Stimulated activated CD4-positive, alpha-beta T cell treated with anti-CD3 and anti-CD28 coated beads, Interleukin-12 subunit alpha, Interleukin-12 subunit beta, amount 100 ng/mL, for 24 hours (primary cell): ENCODE measurements at places on chromosomes 1 and 21.

- no peak for DNase-seq
Measured at GRCh38 chr1:78493451-78493850, 2.7 kb downstream of the PTGFR start.

GRCh38 chr1:151859891-151860293 is 6.4 kb upstream of the THEM5 start:
- no peak for DNase-seq

- no peak for DNase-seq
Measured at GRCh38 chr21:38037416-38037815, 121.2 kb upstream of the KCNJ6 start.

- no peak for DNase-seq
Measured at GRCh38 chr1:2279210-2279639, 51.1 kb downstream of the SKI start.

DNA sequence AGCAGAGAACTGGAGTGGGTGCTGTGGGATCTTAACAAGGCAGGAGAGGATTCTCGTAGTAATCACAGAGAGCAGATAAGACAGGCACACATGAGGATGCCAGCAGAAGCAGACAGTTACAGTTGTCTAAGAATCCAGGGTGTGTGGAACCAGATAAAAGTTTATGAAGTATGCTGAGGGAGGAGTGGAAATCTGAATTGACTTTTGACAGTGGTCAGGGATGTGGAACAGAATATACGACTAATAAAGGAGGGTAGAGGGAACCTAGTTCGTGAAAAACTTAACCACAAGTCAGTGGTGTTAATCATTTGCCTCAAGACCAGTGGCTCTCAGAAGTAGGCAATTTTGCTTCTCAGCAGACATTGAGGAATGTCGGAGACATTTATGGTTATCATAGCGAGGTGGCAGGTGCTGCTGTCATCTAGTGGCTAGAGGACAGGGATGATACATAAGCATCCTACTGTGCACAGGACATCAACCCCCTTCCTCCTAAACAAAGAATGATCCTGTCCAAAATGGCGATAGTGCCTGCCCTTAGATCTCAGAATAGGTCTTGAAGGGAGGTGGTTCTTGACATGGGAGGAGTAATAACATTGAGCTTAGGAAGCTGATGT is 3.0 kb downstream of the LRRC8D start:
- DNase-seq = no peak

DNA sequence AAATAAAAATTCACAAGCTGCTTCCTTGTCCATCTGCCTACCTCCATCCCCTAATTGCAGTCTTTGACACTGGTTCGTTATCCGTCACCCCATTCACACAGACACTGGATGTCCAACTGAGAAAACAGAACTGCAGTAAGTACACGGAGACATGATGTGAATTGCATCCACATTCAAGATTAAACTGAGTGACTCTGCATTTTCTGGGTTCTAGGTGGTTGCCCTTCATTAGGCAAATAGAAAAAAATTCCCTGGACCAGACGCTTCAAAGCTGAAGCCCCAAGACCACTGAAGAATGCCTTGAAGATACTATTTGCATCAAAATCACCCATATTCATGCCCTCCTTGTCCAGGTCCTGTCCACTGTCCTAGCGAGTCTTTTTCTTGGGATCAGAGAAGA is 7.9 kb upstream of the ALG6 start:
- no peak for DNase-seq

- no peak for DNase-seq
Measured at GRCh38 chr1:30738040-30738714, 14.8 kb upstream of the MATN1 start.

GRCh38 chr1:38336961-38337360 is 290.4 kb upstream of the POU3F1 start:
- DNase-seq = no peak

GRCh38 chr1:7534061-7534825 is 236.9 kb upstream of the VAMP3 start:
- DNase-seq = no peak

DNA sequence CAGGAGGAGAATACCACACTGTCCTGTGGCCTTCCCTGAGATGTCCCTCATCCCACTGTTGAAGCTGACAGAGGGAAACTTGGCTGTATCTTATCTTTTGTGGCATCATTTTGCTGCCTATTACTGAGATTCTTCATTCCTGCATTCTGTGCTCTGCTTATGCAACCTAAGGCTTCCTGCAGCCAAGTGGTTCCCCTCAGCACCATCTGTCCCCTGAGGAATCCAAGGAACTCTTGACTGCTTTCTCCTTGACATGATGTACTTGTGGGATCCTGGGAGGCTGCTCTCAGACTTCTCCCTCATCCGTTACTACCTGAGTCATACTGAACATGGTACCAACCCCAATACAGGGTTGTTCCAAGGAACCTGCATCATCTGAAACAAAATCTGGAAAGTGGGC is 21.1 kb upstream of the RIMKLA start:
- no peak for DNase-seq

DNA sequence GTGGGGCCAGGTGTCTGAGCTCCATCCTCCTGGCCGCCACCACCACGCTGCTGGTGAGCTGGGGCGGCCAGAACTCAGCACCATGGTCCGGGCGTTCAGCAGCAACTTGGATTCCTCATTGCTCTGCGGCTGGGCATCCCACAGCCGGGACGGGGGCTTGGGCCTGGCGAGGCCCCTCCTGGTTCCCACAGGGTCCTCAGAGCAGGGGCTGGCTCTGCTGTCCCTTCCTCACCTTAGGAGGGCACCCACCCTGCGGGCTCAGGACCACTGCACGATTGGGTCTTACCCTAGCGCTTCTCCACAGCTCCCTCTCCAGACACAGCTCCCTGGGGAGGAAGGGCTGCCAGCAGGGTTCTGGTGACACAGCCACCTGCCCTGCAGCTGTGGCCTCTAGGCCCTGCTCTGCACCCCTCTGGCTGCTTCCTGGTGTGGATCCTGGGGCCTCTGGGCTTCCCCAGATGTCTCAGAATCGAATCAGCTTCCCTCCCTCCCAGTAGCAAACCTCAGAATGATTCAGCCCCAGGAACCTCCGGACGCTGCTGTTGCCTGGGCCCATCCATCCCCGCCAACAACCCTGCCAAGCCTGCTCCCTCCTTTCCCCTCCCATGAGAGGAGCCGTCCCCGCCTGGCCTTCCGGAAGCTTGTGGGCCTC is 25.0 kb downstream of the CRYAA start:
- no peak for DNase-seq

- DNase-seq = no peak
Measured at GRCh38 chr1:38700077-38700470, 159.5 kb downstream of the RRAGC start.

DNA sequence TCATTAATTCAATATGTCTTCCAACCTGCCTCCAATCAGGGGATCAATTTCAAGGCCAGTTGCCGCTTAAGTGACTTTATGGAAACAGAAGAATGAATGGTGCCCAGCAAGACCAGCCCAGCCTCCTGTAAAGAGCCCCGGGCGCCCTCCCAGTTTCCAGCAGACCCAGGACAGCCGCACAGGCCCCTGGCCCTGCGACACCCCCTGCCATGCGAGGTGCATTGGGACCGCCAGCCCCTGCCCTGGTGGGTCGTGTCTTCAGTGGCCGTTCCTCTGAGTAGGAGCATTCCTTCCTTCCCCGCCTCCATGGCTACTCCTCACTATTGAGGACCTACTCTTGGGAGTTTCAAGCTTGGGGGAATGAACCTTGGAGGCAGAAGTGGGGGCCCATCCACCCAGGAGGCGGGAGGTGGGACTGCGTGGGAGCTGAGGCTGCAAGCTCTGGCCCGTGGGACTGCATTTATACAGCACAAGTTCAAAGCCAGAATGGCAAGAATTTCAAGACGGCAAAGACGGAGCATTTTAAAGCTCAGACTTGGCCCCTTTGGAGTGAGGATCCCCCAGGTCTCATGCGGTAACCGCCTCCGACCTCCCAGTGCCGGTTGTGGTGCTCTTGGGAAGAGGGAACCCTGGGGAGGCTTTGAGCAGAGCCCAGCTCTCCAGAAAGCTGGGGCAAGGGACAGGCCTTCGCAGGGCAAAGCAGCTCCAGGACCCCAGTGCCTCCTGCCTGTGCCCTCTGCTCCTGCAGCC is 73.1 kb upstream of the ACTRT2 start:
- no peak for DNase-seq

GRCh38 chr1:85307987-85308832 is 31.8 kb upstream of the BCL10 start:
- peak; percentile 60 for DNase-seq

DNA sequence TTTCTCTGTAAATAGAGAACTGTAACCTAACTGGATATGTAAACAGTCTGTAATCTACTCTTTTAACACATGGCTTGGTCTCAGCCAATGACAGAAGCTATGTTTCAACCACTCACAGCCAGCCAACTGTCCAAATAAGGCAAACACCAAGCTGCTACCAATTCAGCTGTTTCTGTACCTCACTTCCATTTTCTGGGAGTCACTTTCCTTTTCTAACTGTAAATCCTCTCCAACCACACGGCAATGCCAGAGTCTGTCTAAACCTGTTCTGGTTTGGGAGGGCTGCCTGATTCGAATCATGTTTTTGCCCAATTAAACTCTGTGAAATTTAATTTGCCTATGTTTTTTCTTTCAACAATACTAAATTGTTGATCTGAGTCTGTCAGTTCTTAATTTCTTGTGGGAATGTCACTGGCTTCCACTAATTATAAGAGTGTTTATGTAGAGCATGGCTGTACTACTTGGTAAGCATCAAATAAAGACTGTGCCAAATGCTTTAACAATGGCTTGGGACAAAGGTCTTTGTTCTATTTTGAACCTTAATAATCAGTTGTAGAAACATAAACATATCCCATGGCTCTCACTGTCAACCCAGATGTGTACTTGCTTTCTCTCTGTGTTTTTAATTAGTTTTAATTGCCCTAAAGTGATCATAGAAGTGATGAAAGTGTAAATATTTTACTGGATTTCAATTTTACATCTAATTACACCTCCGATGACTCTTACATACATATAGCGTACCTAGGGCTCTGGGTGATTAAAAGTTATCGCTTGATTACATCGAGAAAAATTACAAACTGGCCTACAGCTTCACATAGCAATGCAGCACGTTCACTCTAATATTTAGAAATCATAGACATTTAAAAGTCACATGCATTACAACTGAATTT is 1144.6 kb upstream of the TMPRSS15 start:
- no peak for DNase-seq

GRCh38 chr1:100542285-100542684 is 4.3 kb downstream of the GPR88 start:
- DNase-seq = no peak

- no peak for DNase-seq
Measured at GRCh38 chr1:11807133-11807532, 1.1 kb downstream of the CLCN6 start.

GRCh38 chr1:21884456-21885235 is 52.5 kb downstream of the HSPG2 start:
- DNase-seq = no peak

- DNase-seq = no peak
Measured at GRCh38 chr1:151056149-151056548, 3.3 kb downstream of the CDC42SE1 start.

DNA sequence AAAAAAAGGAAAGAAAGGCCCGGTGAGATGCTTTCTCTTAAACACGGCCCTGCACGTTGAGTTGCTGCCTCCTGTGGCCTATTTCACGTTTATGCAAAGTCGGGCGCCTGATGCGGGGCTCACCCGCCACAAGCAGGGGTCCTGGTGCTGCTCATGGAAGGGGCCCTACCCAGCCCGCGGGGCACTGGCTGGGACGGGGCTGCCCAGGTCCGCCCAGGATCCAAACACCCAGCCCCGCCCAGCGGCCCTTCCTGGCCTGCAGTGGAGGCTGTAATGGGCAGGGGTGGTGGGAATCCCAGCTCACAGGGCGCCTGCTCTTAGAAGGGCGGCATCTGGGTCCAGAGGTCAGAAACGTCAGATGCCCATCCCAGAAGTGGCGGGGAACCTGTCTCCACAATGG is 1.6 kb downstream of the COL6A2 start:
- DNase-seq = no peak

DNA sequence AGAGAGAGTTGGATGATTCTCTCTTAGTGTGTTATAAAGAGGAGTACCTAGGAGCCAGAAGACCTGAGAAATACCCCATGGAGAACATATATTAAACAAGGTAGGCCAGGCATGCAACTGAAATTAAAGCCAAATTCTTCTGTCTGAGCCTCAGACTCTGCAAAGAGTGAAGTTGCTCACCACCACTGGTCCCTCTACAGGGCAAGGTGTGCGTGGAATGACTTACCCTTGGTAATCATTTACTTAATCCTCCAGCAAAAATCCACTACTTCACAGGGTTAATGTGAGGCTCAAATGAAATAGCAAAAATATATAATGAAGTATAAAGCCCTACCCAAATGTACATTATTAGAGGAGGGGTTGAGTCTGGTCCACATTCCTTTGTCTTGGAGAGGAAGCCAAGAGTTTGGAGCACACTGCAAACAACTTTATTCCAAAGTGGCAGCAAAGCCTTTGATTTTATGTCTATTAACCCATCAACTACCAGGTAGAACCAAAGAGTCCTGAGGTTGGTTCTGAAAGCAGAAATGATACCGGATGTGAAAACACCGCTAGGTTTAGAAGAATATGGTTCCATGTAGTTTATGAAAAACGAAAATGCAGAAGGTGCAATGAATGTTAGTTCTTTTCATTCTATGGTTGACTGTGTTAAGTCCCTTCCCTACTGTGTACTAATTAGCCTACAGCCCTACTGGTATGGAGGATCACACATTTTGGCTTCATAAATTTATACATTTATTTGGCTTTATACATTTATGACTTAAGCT is 8.5 kb downstream of the SSR2 start:
- DNase-seq = no peak

DNA sequence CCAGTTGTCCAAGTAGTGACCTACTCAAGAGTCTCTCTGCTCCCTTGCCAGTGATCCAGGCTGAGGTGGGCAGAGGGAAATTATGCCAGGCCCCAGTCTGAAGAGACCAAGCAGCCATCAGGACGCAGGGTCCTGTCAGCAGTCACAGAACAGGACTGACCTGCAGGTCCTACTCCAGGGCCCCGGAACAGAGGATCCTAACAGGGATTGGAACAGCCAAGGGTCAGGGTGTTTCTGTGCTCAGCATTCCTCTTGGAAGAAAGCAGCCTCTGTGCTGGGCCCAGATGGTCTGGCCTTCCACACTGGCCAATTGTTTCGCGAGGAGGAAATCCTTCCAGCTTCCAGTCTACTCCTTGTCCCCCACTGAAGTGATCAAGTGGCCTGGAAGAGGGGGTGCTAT is 41.6 kb upstream of the USP1 start:
- DNase-seq = no peak

- DNase-seq = no peak
Measured at GRCh38 chr21:28742527-28742926, 250.2 kb downstream of the LTN1 start.

DNA sequence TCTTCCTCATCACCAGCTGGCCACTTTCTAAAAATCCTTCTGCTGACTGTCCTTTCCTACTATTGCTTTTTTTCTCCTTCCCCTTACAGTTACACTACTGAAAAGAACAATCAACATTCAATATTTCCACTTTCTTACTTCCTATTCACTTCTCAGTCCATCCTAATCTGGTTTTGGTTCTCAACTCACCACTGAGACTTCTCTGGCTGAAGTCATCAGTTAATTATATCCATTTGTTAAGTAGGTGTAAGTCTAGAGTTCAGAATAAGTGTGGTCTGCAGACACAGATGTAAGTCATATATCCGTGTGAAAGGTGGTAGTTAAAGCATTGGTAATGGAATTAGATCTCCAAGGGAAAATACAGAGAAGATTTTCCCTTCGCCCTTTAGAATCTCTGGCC is 21.4 kb downstream of the PEA15 start:
- DNase-seq = no peak

GRCh38 chr1:15388201-15388880 is 21.3 kb upstream of the EFHD2 start:
- DNase-seq = no peak
